ENCODE measurements at places on chromosomes 11 and 22.
A peak's percentile ranks its signal among the peaks of the same experiment; 100 is the strongest.

DNA sequence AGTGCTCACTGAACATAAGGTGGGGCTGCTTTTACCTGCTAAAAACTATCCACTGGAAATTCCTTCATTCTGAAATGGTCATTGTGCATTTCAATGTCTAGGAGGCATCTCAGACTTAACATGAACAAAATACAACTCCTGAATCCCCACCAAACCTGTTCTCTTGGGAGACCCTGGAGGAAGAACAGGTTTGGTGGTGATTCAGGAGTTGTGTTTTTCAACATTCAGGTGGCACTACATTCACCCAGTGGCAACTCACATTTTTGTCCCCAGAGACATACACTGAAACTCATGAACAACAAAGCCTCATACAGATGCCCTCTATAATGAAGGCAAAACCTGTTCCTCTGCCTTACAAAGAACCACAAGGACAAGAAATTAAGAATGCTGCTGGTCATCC, 64.3 kb upstream of the CYP2D6 start:
- no peak for DNase-seq

GRCh38 chr22:36461665-36462649, 19.5 kb downstream of the TXN2 start:
- no peak for DNase-seq

GRCh38 chr22:44026630-44027511, 2.8 kb downstream of the PARVB start:
- peak; percentile 81 for DNase-seq

DNA sequence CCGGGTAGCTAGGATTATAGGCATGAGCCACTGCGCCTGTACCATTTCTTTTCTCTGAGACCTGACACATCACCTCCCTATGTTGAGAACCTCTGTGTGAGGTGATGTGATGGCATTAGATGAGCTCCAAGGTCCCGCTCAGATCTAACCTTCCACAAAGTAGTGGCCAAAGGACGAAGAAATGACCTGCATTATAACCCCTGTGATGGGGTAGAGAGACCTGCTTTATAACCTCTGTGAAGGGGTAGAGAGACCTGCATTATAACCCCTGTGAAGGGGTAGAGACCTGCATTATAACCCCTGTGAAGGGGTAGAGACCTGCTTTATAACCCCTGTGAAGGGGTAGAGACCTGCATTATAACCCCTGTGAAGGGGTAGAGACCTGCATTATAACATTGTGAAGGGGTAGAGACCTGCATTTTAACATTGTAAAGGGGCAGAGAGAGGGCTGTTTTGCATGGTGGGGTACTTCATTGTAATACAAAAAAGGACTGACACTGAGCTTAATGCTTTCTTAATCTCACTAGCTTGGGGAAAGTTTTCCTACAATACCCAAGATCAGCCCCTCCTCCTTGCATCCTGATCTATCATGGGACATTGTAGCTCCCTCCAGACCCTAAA, 8.5 kb downstream of the MIEF1 start:
- DNase-seq = no peak

GRCh38 chr11:34403431-34403830, 35.3 kb upstream of the CAT start:
- no peak for DNase-seq

GRCh38 chr11:10906521-10906920, 48.7 kb upstream of the ZBED5 start:
- no peak for DNase-seq

- peak; percentile 92 for DNase-seq
Measured at GRCh38 chr22:46754110-46754799, 8.2 kb upstream of the TBC1D22A start.

DNA sequence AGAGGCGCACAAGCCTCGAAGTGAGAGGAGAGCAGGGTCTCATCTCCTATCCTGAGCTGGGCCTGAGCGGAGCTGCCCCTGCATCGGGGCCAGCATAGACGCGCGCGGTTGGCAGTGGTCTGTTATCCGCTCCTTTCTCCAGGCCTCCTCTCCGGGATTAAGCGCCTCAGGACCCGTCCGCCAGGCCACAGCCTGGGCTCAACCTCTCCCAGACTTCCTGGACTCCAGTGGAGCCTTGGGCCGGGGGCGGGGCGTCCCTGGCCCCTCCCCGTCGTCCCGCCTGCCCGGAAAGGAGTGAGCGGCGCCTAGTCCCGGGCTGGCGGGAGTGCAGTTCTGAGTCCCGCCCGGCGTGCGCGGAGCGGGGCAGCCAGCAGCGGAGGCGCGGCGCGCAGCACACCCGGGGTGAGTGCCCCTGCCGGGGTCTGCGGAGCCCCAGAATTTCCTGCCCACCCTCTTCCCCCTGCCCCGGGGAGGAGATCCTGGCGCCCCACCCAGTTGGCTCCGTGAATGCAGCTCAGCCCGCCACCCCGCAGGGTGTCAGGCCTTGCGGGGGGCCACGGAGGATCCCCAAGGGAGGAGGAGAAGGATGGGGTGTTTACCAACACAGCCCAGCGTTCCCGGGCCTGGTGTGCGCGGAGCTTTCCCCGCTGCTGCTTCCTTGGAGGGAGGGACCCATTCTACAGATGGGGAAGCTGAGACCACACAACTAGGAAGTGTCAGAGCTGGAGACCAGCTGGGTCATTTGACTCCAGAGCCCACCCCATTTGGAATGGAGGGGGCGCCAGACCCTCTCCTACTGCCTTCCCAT, at the start of gene TCIRG1:
Gene TCIRG1 (plus strand): TSS at position 308 of the 808 bp plus-strand sequence. CDS start 2,247 bp downstream, outside the sequence.
- DNase-seq = peak; percentile 71

DNA sequence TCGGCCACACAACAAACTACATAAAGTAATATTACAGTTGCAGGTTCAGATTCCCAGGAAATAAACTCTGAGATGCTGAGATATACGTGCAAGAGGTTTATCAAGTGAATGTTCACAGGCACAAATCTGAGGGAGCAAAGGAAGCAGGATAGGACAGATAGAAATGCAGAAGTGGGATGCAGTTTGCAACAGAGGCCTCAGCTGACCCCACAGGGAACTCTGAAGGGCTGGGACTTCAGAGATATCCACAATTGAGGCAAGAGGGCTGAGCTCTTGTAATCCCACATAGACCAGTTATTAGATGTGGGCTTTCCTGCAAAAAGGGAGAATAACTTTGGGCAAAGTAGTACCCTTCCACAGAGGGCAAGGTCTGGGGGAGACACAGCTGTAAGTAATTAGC, 25.4 kb upstream of the ARHGAP20 start:
- DNase-seq = no peak

DNA sequence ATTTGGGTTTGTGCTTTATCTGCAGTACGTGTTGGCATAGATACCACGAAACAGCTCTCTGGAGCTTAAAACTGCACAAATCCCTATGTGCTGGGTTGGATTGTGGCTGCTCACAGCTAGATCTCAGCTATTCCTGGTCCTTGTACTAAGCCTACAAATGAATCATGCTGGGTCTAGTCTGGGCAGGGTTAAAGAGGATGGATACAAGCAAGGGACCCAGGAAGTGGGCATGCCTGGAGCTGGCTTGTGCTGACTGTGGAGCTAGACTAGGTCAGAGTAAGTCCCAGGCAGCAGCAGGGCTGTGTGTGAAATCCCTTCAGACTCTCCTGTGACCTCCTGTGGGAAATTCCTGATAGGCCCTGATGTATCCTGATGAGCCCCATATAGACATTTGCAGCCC, 3.9 kb upstream of the E2F8 start:
- DNase-seq = no peak

- DNase-seq = no peak
Measured at GRCh38 chr11:76566811-76567210, 103.7 kb downstream of the LRRC32 start.

- no peak for DNase-seq
Measured at GRCh38 chr11:93329936-93330445, 551 bp upstream of the DEUP1 start.

DNA sequence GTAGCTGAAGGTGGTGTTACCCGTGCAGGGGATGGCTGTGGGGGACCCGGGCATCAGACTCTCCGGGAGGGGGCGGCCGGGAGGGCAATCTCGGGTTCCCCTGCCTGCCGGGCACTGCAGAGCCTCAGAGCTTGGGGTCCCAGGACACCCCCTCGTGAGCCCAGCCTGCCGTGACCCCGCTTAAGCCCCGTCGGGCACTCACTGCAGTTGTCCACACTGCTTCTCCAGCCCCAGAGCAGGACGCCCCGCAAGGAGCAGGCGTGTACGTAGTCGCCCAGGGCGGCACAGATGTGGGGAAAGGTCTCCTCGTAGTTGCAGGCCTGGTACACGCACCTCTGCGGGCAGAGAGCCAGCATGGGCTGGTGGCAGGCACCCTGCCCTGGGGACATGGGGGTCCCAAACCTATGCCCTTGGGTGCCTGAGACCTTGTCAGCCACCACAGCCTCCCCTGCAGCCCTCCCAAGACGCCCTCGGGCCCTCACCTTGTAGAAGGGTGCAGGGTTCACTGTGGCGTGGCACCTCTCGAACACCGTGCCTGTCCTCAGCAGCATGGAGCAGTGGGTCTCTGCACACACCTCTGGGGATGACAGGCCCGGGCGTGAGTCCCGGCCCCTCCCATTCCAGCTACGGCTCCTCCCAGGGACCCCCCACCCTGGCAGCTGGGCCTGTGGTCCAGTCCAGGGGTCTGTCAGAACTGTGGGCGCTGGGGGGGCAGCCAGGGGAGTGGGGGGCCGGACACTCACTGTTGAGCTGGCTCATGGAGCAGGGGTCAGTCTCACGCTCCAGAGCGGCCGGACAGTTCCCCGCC, 8.8 kb downstream of the MUC6 start:
- DNase-seq = no peak

- DNase-seq = no peak
Measured at GRCh38 chr11:103898577-103899336, 137.7 kb upstream of the DDI1 start.

- no peak for DNase-seq
Measured at GRCh38 chr22:37472418-37473006, 13.7 kb downstream of the MFNG start.

DNA sequence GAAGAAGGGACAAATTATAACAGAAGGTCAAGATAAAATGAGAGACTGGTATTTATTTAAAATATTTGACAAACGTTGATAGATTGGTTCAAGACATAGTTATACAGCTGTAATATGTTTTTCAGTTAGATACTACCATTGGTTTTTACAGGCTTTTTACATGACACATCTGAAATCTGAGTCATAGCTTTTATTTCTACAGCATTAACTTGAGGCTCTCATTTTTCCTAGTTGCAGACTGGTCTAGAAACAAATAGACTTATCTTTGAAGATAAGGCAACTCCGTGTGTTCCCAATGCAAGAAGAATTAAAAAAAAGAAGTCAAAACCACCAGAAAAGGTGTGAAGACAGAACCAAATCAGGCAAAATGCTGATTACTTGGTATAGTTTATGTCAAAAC, 31.3 kb downstream of the CEP57 start:
- DNase-seq = no peak

- no peak for DNase-seq
Measured at GRCh38 chr22:50526834-50527801, 1.7 kb upstream of the SCO2 start.

DNA sequence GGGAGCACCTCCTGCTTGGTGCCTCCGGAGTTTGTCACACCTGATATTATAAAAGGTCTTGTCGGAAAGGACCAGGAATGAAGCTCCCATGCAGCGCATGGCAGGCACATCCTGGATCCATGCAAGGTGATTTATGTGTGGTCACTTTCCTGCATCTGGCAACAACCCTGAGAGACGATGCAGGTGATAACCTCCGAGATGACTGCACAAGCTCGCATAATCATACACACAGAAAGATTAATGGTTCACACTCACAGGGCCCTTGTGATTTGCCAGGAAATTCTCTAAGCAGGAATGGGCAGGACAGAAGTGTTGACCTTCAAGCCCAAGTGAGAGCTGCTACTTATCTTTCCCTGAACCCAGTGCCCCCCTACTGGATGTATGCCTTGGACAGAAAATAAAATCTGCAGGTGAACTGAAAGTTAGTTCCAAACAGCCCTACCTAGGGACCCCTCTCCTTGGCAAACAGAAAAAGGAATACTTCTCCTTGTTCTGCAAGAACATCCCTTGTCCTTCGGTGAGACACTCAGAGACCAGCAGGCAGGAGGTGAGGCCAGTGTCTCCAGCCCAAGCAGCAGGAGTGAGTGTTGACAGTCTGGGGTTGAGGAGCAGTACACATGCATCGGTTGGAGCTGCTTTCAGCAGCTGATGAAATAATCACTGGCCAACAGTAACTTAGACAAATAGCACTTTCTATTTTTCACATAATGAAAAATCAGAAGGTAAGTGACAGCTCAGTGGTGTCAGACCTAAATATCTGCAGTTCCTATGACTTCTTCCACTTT, 619.4 kb upstream of the B3GAT1 start:
- no peak for DNase-seq

- no peak for DNase-seq
Measured at GRCh38 chr22:48433647-48434046, 1394.0 kb downstream of the BRD1 start.

- DNase-seq = no peak
Measured at GRCh38 chr11:62792202-62792575, 383 bp upstream of the TMEM223 start.

DNA sequence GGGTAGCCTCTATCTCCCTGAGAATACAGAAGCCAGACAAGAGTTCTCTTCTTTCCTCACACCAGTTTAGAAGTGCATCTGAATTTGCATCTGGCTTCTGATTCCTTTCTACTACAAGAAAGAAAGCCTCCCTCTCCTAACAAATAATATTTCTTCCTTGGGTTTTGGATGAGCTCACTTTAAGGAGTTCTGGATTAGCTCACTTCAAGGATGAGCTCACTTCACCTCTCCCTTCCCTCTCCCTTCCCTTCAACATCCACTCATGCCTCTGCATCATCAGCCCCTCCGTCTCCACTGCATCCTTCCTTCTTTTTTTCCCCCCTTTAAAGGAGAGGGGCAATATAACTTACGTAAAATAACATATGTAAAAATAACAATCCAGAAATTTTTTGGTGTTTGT, 1.6 kb upstream of the MTNR1B start:
- no peak for DNase-seq

DNA sequence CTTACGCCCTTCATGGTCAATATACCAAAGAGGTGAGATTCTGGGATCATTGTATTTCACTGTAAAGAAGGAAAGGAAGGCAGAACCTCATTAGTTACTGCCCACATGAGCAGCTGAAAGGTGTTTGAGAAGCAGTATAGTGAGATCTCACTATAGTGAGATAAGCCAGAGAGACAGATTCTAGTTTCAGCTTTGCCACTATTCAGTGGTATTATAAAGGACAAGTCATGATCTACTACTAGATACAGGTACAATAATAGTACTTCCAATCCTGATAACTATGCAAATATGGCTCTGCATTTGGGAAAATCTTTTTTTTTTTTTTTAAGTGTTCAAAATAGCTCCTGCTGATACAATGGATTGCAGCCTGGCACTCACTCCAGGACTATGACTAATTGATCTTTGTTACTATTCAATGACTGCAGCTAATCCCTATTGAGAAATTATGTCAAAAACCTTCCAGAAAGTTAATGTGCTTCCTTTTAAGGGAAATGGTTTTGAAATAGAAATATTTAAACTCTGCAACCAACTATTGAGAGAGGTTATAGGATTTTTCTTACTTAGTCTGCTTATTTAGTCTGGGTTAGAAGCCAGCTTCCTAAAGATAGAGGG, 8.3 kb upstream of the DLAT start:
- DNase-seq = no peak

Measured in SHP77 (cell line).